ENCODE measurements at places on chromosomes 7 and 10.

DNA sequence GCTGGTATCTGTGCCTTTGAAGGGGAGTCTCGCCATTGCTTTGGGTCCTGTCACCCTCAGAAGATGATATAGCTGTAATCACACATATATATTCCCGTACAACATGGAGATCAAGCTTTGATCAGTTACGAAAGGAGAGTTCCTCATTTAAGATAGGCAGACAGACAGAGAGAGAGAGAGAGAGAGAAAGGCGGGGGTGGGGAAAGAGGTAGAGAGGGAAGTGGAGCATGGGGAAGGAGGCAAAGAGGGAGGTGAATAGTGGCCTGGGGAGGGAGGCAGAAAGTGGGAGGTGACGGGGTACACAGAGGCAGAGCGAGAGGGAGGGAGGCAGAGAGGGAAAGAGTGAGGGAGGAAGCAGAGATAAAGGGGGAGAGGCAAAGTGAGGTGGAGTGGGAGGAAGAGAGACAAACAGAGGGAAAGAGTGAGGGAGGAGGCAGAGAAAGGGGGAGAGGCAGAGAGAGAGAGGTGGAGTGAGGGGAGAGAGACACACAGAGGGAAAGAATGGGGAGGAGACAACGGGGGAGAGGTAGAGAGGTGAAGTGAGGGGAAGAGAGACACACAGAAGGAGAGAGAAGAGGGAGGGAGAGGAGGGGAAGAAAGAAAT lies 44.6 kb upstream of the C1QL3 start:
- DNase-seq = no peak

DNA sequence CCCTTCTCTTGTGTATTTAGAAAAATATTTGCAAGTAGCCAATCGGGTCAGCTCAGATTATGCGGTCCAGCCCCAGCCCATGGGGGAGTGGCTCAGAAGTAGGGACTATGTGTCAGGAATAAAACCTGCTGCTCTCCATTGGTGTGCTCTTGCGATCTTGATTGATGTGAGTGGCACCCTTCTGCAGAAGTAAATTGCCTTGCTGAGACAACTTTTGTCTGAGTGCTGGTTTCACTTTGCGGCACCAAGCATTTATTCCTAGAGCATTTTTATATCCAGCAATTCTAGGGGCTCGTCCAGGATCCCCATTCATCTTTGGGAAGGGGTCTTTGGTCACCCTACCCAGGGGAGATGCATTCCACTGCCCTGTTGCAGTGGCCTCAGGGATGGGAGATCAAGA lies 26.1 kb upstream of the FAM221A start:
- no peak for DNase-seq

DNA sequence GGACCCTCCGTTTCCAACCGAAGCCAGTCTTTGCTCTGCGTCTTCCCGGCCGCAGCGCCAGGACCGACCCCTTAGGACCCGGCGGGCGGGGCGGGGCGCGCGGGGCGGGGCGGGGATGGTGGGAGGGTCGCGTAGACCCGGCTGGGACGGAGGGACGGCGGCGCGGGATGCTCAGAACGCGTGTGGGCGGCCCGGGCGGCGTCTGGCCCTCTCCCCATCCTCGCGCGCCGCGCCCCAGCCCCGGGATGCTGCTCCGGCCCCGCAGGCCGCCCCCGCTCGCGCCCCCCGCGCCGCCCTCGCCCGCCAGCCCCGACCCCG lies at the start of gene UTF1:
Gene UTF1 (plus strand): TSS at position 174 of the 318 bp plus-strand sequence. CDS start 72 bp downstream, at position 246.
- no peak for DNase-seq

DNA sequence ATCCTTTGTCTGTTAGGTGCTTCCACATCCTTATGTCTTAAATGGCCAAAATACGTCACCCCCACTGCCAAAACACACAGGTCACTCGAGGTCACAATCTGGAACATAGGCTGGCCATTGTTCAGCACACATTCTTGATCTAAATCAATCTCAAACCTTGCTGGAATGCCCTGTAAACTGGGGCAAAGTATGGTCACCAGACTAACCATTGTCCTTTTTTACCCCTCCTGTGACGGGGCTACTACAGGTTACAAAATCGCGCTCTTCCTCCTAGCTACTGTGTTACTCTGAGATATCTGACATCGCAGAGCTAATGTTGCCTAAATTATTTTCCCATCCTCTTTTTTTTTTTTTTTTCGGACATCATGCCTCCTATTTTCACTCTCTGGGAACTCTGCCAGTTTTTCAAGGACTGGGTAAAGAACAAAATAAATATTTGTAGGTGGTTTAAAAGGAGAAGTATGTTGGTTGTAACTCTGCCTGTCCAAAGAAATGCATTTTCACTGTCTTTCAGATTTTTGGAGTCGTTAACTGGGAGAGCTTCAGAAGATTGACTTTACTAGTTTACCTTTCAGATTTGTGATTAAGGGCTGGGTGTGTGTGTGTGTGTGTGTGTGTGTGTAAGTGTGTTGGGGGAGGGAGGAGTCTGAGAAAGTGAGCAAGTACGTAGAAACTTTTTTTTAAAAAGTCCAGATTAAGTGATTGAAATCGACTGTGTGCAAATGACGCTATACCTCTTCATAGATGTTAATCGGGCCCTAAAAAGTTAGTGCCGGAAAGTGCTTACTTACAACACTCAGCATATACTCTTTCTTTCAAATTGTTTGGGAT lies 942 bp upstream of the KIAA1217 start:
- no peak for DNase-seq

- DNase-seq = no peak
Measured at GRCh38 chr10:116311706-116312490, 12.3 kb upstream of the CCDC172 start.

GRCh38 chr10:100528921-100529474 lies 673 bp downstream of the NDUFB8 start:
- DNase-seq = no peak

DNA sequence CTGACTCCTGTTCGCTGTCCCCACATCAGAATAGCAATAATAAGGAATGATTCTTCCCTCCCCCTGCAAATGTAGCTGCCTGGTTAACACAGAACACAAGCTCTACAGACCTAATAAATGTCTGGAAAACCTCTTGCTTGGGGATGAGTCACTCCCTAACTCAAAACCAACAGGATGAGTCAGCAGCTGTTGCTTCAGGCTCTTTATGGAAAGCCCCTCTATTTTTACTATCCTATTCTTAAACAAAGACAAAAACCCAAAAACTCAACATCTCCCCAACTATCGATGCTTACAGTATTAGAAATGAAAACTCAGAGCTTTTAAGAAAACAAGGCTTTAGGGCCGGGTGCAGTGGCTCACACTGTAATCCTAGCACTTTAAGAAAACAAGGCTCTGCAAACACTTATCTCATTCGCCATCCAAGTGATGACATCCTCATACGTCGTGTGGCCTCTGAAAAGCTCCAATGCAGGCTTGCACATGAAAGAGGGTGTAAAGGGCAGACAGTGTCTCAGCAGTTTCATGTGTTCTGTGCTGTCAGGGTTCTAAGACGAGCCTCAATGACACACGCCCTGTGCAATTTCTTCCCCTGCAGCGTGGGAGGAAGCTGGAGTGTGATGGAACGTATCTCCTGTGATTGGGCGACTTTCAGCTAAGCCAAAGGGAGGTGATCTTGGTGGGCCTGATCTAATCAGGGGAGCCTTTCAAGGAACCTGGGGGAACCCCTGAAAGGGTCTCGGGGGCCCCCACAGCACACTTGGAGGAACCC lies 70.1 kb downstream of the AMZ1 start:
- no peak for DNase-seq

DNA sequence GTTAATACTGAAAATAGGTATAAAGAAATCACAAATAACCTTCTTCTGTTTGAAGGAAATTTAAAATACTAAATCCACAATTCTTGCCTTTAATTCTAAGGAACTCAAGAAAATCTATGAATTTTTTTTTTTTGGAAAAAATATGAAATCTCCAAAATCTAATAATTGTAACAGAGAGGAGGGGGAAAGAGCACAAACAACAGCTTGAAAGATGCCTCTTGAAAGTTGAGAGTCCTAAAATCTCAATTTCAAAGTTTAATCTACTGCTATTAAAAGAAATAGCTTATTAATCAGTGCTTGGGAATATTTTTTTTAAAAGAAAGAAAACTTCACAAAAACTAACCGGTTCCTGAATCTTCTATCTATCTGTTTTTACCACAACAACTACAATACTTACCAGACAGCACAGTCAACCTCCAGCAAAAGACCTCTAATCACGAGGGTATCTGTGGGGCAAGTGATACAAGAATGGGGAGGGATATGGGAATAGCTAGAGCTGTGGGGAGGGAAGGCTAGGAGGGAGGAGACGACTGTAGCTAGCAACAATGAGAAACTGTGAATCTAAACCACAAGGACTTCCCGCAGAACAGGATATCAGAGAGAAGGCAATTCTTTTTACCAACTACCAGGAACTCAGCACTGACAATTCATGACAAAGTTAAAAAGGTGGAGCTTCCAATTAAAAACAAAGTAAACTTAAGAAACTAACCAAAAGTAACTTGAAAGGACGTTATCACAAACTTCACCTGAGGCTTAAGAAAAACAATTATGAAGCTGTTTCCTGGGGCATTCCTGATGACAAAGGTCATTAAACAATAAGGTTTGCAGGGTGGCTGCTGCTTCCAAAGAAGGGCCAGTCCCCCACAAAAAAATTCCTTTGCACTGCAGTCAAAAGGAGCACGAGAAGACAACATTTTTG lies at the start of gene USP54:
Gene USP54 (minus strand): TSS at position 462 of the 919 bp plus-strand sequence. CDS start 15,684 bp downstream, outside the sequence.
- no peak for DNase-seq

DNA sequence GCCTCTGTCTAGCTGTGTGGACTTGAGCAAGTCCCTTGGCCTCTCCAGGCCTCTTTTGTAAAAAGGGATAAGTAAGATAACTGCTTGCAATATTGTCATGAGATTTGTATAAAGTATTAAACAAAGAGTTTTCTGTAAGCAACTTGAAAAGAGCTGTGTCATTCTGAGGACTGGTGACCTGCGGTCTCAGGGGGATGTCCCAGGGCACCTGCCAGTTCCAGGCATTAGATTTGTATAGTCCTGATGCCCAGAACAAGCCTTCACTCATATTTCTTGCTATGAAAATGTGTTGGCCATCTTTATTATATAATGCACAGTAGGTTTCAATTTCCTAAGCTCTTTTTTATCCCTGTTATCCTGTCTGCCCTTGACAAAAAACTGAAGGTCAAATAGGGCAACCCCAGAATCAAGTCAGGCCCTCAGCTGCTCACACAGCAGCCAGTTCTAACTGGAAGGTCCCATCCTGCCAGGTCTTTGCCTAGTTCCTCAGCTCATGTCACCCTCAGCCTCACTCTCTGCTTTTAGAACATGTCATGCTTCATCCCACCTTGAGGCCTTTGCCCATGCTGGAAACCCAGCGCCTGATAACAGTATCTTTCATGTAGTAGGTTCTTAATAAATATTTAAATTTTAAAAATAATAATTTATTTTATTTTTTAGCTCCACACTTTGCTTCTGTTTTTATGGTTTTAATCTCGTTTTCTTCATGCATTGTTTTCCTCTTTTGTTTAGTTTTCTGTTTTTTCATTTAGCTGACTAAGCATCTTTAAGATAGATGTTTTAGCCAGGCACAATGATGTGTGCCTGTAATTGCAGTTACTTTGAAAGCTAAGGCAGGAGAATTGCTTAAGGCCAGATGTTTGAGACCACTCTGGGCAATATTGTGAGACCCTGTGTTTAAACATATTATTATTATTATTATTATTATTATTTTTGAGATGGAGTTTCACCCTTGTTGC lies 87.5 kb upstream of the ZNF92 start:
- no peak for DNase-seq

- DNase-seq = no peak
Measured at GRCh38 chr10:70753841-70754621, 31.1 kb downstream of the TBATA start.

DNA sequence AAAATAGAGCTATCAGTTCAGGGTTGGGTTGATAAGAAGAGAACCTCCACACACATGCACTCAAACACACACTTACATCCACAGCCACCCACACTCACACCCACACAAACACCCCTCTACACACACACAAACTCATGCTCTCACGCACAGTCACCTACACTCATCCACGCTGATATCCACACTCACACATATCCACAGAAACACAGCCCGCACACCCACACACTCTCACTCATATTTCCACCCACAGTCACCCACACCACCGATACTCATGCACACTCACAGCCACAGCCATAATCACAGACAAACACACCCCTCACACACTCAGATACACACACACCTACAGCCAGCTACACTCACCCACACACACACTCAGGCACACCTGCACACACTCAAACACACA lies 333.0 kb upstream of the TPK1 start:
- no peak for DNase-seq

- DNase-seq = no peak
Measured at GRCh38 chr10:34854147-34854601, 39.1 kb upstream of the PARD3 start.

DNA sequence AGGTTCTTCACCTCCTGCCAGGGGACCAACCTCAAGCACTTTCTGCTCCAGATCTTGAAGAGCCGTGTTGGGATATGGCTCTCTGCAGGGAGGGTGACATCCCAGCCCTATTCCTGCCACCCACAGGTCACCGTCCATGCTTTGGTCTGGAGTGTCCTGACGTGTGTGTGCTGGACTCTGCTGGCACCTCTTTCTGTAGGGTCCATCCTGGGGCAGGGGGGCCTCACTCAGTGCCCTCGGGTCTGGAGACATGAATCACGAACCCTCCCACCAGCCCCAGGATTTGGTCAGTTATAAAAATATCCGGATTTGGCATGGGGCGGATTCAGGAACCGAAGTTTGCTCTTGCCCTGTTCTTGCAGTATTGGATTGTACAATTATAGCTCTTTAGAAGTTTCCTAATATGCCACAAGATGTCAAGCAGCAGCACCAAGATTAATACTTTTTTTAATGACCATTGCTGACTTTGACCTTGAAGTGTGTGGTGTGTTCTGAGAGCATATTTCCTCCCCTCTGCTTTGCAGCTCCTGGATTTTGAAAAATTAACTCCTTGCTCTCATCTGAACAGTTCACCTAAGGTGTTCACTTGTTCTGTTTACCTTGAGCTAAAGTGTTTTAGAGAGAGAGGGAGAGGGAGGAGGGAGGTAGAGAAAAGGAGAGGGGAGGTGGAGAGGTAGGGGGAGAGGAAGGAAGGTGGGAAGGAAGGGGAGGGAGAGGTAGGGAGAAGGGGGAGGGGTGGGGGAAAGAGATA lies 95.4 kb upstream of the SHH start:
- no peak for DNase-seq

DNA sequence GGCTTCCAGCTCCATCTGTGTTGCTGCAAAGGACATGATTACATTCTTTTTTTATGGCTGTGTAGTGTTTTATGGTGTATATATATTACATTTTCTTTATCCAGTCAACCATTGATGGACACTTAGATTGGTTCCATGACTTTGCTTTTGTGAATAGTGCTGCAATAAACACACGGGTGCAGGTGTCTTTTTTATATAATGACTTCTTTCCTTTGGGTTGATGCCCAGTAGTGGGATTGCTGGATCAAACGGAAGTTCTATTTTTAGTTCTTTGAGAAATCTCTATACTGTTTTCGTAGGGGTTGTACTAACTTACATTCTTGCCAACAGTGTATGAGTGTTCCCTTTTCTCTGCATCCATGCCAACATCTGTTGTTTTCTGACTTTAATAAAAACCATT lies 189.7 kb downstream of the ACTR3B start:
- no peak for DNase-seq

- no peak for DNase-seq
Measured at GRCh38 chr10:33939892-33940291, 605.4 kb upstream of the NRP1 start.

All from cerebellar nuclear complex (tissue), 1 donor.